ENCODE measurements at places on chromosomes 6 and 20.

DNA sequence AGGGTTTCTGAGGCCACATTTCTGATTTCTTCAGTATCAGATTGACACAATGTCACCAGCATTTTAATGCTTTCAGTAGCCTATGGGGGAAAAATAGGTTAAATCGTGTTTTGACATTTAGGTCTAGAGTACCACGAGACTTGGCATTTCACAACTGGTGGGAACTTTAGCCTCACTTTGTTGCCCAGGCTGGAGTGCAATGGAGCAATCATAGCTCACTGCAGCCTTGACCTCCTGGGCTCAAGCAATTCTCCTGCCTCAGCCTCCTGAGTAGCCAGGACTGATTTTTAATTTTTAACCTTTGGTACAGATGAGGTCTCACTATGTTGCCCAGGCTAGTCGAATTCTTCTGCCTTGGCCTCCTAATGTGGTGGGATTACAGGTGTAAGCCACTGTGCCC is 11.0 kb upstream of the ARMH2 start:
- DNase-seq, result no peak

DNA sequence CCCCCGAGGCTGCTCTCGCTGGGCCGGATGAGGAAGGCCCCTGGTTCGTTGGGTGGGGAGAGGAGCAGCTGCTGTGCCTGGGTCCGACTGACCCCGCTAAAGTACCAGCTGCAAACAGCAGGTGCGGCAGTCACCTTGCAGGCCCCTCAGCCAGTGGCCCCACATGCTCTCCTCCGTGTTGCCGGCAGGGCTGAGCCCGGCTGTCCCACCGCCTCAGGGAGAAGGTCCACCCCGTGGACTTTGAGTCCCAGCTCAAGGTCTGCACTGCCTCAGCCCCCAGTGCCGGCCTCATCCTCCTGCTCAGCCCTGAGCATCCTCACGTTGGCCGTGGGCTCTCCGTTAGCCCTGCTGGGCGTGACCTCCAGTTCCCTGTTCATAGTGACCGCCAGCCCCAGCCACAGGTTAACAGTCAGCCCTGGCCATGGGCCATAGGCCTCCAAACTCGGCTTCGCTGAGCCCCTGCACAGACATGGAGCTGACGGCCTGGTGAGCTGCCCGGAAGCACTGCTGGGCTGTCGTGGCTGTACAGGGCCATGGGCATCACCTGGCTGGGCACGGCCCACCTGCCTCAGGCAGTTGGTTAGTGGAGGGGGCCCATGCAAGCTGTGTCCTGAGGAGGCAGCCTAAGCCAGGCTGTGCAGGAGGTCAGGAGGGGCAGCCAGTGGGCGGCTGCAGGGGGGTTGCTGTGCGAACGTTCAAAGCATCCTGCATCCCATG is 3.1 kb downstream of the SRMS start:
- DNase-seq, result no peak

- DNase-seq, result no peak
Measured at GRCh38 chr20:688809-689212, 13.2 kb upstream of the SCRT2 start.

DNA sequence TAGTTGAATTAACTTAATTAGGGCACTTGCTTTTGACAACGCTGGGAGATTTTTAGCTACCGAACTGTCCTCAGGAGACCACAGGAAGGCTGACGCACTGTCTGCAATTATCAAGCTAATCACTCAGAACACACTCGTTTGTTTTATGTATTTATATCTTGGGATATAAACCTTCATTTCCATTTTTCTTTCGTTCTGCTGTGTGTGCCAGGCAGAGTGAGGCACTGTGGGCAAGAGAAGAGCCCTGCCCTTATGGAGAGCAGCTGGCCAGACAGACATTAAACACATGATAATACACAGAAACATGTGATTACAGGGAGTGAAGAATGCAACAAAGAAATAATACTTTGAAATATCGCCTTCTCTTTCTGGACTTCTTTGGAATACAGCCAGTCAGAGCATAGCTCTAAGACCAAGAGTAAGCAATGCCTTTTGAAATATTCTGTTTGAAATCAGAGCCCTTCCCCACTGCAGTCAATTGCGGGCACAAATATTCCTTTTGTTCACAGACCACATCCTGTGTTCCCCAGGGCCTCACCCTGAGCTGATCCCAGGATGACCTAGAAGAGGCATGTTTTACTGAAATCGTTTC is 96.8 kb downstream of the ANKRD60 start:
- no peak for DNase-seq

DNA sequence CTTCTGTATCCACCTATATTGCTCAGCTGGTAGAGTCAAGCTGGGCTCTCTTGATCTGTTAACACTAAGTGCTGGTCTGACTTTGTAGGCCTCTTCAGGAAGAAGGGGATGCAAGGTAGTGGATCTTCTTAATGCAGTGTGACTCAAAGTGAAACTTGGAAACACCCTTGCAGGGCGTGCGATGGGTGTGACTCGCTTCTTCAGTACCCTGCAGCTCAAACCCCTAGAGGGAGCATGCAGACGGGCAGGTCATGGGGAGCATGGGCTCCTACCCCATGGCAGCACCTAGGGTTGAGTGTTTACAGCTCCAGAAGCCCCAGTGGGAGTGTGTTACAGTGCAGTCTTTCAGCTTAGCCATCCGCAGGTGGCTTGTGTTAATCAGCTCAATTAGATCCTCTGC is 757 bp upstream of the SAMD3 start:
- peak; percentile 28 for DNase-seq

DNA sequence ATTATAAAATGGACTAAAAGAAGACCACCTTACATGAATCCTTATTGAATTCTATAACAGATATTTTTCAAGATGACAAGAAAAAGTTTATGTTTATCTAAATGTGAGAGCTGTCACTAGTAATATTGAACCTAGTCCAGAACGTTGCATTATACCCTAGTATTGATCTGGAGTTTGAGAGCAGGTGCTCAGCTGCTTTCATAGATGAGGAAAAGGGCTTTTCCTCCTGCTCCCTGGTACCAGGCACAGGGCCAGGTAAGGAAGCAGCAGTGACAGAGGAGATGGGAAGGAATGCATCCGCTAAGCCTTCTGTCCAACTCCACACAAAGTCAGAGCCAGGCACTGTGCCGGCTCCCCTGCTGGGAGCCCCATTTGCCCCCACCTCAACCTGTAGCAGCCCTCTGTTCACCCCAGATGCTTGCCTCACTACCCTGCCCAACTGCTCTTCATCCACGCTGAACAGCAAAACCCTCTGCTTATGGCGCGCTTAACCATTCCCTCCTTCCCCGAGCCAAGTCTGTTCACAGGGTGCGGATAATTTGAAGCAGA is 393.1 kb downstream of the FRK start:
- no peak for DNase-seq

GRCh38 chr6:34680802-34681515 is 15.6 kb downstream of the ILRUN start:
- DNase-seq, result no peak

GRCh38 chr20:56800088-56800487 is 171.0 kb downstream of the TFAP2C start:
- no peak for DNase-seq

- no peak for DNase-seq
Measured at GRCh38 chr6:12266571-12266970, 23.6 kb upstream of the EDN1 start.

DNA sequence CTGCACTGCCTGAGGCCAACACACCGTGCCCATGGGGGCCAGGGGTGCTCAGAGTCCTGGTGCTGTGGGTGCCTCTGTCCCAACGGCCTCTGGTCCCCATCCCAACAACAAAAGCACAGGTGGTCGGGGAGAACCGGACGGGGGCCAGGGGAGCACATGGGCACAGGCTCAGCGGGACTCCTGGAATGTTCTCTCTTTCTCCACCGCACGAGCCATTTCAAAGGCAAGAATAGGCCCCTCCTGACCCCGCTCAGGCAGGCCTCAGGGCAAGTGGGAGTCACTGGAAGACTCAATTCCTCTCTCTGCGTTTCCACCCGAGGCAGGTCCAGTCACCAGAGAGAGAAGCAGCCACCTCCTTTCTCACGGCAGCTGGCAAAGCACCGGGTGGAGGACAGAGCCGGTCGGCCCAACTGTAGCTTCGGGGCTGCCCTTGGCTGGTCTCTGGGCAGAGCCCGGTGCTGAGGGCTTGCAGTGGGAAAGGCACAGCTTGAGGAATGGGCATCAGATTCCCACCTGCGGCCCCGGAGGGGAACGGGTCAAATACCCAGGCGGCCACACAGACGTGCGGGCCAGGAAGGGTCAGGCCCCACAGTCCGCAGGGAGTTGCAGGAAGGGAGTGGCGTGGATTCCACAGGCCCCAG is 55.2 kb downstream of the KCNQ2 start:
- no peak for DNase-seq

DNA sequence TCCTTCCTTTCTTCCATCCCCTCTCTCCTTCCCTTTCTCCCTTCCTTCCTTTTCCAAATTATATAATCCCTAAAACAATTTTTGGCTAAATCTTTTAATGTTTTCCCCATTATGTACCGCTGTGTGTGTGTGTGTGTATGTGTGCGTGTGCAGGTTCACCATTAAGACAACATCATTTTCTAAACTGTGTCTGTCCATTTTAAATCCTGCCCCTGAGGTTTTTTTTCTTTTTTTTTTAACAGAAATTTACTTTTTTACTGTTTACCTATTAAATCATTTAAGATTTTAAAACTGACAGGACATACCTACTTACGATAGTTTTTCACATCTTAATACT is 366.3 kb upstream of the EPHA7 start:
- DNase-seq, result no peak

DNA sequence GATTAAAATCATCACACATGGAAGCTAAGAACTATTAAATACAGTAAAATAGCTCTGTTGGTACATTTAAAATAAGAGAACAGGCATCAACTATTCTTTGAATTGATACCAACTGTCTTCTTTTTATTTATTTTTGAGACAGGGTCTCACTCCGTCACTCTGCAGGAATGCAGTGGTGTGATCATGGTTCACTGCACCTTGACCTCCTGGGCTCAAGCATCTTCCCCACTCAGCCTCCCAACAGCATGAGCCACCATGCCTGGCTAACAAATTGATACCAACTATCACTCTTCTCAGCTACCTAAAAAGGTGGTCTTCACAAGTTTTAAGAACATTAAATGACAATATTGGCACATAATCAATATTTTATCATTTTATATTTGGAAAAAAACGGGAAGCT is 7.8 kb upstream of the PNISR start:
- DNase-seq, result no peak

- no peak for DNase-seq
Measured at GRCh38 chr20:17941087-17941825, 27.3 kb downstream of the SNX5 start.

DNA sequence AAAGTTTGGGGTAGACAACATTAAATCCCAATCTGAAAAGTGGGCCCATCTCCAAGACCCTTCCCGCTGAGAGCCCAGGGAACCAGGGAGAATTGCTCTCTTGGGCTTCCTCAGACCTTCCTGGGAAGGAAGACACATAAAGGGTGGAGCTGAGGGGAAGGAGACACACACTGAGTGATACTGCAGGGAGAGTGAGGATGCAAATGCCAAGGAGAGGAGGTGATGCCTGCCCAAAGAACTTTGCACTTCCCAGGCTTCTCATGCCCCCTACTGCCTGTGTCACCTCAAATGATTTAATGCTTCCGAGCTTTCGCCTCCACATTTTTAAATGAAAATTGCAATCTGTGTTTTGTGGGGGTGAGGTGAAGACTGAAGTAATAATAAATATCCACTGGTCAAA is 7.5 kb upstream of the BTN2A1 start:
- DNase-seq, result no peak
